T-helper 17 cell (primary cell): ENCODE measurements at places on chromosomes 6 and 20.
A peak's percentile ranks its signal among the peaks of the same experiment; 100 is the strongest.

GRCh38 chr6:155301867-155302266 lies 12.4 kb downstream of the TFB1M start:
- no peak for DNase-seq

DNA sequence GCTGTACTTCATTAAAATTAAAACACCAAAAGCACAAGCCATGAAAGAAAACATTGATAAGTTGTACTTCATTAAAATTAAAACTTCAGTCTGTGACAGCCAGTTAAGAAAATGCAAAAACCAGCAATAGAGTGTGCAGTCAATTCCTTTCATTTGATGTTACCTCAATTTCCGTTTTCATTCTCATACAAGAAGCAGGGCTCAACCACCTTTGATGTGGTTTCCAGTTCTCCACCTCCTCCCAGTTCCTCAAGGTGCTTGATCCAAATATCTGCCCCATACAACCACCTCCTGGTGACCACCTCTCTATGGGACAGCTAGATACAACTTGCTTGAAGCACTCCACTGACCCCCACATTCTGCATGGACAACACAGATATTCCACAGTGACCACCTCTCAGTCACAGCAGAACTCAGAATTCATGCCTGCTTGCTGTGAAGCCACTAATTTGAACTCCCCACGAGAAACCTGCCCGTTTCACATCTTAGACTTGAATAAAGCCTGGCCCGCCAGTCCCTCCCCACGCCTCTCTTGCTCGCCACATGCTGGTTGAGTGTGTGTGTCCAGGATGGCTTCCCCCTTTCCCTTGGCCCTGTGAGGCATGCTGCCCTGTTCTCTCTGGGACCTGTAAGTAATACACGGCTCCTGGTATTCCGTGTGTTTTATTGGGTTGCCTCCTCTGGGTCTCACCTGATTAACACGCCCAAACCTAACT lies 66.1 kb downstream of the FAM50B start:
- DNase-seq = no peak

GRCh38 chr20:51462566-51463276 lies 79.8 kb downstream of the NFATC2 start:
- DNase-seq = no peak

DNA sequence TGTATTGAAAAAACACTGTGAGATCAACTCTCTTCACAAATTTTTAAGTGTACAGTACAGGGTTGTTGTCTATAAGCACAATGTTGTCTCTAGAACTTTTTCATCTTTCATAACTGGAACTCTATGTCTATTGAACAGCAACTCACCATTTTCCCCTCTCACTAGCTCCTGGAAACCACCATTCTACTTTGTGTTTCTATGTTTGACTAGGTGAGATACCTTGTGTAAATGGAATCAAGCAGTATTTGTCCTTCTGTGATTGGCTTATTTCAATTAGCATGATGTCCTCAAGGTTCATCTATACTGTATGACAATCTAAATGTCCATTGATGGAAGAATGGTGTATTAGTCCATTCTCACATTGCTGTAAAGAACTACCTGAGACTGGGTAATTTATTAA lies 210.1 kb upstream of the FUT9 start:
- no peak for DNase-seq

DNA sequence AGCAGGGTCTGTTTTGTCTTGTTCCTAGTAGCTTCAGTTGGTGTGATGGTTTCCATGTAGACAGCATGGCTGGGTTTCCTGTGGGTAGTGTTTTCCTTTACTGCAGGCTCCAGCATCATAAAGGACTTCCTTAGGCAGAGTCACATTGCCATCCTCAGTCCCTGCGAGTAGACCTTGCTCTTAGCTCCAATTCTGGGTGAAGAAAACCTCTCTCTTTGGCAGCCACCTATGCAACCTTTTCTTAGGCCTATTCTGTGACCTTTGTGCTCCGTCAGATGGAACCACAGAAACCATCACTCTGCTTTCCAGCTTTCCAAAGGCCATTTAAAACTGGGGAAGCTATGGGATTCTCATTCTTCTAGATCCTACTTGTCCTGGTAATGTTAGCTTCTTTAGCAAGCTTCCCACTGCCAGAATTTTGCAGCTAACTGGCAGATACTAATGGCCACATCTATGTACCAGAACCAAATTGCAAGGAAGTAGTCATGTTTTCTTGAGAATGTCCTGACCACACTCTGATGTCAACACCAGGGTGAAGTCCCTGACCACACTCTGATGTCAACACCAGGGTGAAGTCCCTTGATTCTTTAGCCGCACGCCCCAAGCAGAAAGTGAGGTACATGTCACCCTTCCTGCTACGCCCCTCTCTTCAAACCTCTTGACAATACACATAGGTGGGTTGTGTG lies 646.6 kb upstream of the HS3ST5 start:
- DNase-seq = peak; percentile 8

- DNase-seq = no peak
Measured at GRCh38 chr6:163955096-163955495, 540.6 kb downstream of the QKI start.

DNA sequence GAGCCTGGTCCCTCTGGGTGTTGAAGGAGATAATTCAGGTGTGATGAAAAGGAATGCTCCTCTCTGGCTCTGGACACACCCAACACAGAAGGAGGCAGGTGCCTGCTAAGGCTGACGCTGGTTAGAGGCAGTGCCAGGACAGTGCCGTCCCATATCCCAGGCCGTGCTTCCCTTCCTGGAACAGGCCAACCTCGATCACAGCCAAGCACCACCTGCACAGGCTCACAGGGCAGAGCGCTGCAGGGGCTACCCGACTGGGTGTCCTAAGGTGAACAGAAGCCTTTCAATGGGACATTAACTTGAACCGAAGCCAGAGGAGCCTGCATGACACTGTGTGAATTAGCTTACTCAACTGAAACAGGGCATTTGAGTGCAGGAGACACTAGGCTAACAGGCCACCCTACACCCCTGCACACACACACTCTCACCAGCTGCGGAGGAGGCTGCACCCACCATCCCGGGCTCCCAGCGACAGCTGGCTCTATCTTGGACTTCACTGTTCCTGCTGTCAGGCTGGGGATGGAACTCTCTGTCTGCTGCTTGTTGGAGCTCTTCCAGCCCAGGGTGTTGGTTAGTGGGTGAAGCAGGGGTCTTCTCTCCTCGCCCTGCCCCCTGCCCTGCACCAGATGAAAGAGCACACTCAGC lies 347.2 kb downstream of the TAF4 start:
- no peak for DNase-seq

DNA sequence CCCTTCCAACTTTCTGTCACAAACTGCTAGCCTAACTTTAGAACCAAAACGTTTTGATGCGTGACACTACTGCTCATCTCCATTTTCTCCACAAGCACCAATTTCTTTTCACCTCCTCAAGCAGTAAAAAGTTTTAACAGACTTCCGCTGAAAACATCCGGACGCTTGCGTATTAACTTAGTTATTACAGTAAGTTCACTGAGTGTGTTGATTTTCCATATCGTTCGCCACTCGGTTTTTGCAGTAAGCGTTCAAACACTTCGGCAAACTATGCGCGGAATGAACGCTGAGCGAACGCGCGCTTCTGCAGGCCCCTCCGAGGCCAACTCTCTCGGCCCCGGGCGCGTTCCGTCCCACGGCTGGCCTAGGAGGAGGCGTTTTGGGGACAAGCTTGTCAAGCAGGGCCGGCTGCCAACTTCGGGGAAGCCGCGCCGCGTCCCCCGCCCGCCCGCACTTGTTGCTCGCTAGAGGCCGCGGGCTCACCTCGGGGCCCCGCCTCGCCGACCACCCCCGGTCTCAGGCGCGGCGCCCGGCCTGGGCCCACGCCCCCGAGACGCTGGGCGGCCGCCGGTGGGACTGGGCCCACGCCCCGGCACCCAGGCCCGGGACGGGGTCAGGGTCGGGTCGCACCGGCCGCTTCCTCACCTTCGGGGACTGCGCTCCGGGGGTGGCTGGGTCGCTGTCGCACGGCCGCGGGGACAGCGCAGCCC lies 945 bp downstream of the PHF10 start:
- DNase-seq = peak; percentile 58

DNA sequence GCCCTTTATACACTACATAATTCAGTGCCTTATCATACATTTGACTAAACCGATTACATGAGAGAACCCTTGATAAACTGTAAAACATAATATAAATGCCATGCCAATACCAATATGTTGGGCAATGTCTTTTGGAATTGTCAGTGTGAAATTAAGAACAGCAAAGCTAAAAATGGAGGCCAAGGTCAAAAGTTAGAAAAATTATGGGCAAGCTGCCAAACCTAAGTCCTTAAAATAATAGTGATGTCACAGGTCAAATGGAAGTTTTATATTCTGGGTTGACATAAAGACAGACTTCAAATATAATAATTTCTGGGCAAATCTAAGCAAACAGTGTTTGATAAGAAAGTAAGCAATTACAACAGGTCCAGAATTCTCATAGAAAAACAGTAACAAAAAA lies 696.7 kb downstream of the RNF144B start:
- no peak for DNase-seq

DNA sequence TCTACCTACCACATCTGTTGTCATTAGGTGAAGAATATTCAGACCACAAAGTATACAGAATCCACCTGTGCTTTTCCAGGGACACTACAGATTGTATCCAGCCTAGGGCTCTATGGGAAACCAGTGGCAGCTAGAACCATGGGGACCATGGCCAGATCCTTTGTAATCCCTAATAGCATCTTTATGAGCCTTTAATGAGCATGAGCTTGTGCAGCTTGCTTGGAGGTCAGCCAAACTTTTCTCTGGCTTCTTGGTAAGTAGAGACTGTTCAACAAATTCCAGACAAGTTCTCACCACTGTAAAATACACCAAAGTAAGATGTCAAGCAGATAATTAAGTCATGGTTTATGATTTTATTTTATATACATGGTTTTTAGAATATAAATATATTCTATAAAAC lies 301.6 kb upstream of the ADGRB3 start:
- DNase-seq = no peak

DNA sequence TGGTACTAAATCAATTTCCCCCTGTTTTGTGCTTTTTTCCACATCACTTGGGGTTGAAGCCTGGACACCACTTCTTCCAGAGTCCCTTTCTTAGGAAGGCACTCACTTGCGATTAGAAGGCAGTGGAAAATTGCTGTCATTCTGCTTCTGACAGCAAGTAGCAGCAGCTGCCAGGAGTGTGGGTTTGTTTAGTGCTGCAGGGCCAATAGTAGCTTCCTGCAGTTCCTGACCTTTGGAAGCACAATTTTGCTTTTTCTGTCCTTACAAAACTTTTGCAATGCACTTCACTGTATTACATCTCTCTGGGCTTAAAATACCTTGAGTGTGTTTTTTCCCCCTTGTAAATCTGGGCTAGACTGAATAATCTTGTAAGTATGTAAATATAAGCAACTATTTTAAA lies 12.5 kb upstream of the HLA-DRA start:
- no peak for DNase-seq

GRCh38 chr6:55868771-55869479 lies 6.5 kb downstream of the BMP5 start:
- no peak for DNase-seq

- DNase-seq = peak; percentile 46
Measured at GRCh38 chr6:85482905-85483700, 33.2 kb downstream of the NT5E start.

GRCh38 chr6:41642960-41643898 lies 5.0 kb downstream of the MDFI start:
- no peak for DNase-seq

- no peak for DNase-seq
Measured at GRCh38 chr6:39507331-39507998, 185.0 kb upstream of the KCNK16 start.

GRCh38 chr6:139364302-139364981 lies 10.0 kb downstream of the CITED2 start:
- DNase-seq = no peak

DNA sequence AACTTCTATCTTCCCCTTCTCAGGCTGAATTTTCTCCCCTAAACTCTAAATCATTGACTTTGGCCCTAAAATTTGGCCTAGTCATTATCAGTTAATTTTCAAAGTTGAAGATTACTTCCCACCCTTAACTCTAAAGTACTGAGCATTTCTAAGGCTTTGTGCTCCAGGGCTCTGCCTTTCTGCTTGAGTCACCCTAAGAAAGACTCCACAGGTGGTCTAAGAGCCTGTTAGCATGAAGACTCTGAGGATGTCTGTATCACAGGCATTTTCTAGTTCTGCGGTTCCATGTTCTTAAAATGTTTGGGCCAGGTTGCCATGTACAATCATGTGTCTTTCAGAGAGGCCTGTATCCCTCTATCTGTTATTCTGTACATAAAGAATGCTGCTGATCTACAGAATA lies 808.1 kb upstream of the MANEA start:
- DNase-seq = no peak

GRCh38 chr6:142550310-142551063 lies 248.7 kb downstream of the ADGRG6 start:
- no peak for DNase-seq

GRCh38 chr6:75631859-75632635 lies 30.4 kb downstream of the SENP6 start:
- no peak for DNase-seq

GRCh38 chr6:4888841-4889240 lies 112.6 kb downstream of the CDYL start:
- no peak for DNase-seq
